Skin of body (tissue), 3 donors: ENCODE measurements at places on chromosomes 7 and 10.

- no peak for DNase-seq
Observed at GRCh38 chr7:159112136-159113011, 32.3 kb downstream of the VIPR2 start.

GRCh38 chr10:74213571-74214162 lies 62.6 kb downstream of the ADK start:
- no peak for DNase-seq

GRCh38 chr7:121301446-121302213 lies 27.2 kb upstream of the WNT16 start:
- no peak for DNase-seq

GRCh38 chr10:31484431-31485135 lies 165.6 kb downstream of the ZEB1 start:
- DNase-seq: no peak

DNA sequence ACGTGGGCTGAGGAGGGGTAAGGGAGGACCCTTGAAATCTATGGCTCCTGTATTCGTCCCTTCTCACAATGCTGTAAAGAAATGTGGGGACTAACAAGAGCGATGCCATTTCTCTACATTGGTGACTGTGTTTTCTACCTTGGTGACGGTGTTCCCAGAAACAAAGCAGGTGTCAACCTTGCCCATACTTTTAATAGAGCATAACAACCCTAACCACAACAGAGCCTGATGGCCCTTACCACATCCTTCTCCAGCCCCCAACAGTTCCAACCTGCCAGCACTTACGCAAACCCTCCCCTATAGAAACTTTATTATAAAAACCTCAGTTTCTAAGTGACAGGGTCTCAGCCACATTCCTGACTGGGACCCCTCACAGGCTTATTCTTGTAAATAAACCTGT lies 28.2 kb upstream of the ADCYAP1R1 start:
- no peak for DNase-seq

GRCh38 chr10:129772468-129773358 lies 191.4 kb downstream of the EBF3 start:
- no peak for DNase-seq

DNA sequence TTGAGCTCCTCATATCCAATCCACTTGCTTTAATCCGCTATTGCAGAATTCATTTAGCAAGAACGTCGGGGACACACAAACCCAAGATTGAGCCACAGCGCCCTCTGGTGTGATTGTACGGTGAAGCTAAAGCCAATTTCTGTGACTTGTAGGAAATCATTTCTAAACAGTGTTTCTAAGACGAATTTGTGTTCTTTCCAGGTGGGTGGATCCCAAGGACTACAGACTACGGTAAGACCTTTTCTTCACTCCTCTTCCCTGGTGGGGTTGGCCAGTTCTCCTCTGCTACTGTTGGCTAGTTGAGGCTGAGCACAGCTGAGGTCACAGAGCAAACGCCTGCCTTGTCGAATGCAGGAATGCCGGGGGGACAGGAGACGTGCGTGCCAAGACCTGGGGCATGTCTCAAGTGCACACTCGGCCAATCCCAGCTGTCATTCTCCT lies 5.2 kb downstream of the DMBT1 start:
- peak; percentile 88 for DNase-seq

- DNase-seq: no peak
Observed at GRCh38 chr10:8055420-8056349, 1.2 kb downstream of the GATA3 start.

DNA sequence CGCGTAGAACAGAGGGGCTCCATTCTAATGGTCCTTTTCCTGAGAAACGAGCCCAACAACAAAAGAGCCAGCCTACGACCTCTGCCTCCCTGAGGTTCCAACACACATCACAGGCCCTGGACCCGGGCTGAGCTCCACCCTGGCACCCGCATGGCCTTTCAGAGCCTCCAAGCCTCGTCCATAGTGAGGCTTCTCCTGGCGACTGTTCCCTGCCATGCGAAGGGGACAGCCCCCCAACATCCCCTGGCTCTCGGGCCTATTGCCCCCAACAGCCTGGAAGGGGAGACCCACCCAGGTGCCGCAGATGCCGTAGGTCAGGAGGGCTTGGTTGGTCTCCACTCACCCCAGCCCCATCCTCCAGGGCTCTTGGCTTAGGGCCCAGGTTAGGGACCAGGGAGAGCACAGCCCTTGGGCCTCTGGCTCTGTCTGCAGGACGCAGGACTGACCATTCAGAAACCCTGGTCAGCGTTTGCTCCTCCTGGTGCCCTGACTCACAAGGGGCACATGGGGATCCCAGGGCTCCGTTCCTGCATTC lies 91.5 kb downstream of the TCERG1L start:
- DNase-seq: no peak

- no peak for DNase-seq
Observed at GRCh38 chr10:110951381-110951780, 32.0 kb downstream of the SHOC2 start.

GRCh38 chr10:28494420-28494819 lies 38.5 kb upstream of the WAC start:
- DNase-seq: no peak
